ENCODE measurements at places on chromosomes 1 and 21.

GRCh38 chr21:46125846-46126301 lies 28.0 kb downstream of the COL6A2 start:
- no peak for DNase-seq

GRCh38 chr1:206573319-206573718 lies 38.9 kb downstream of the EIF2D start:
- no peak for DNase-seq

DNA sequence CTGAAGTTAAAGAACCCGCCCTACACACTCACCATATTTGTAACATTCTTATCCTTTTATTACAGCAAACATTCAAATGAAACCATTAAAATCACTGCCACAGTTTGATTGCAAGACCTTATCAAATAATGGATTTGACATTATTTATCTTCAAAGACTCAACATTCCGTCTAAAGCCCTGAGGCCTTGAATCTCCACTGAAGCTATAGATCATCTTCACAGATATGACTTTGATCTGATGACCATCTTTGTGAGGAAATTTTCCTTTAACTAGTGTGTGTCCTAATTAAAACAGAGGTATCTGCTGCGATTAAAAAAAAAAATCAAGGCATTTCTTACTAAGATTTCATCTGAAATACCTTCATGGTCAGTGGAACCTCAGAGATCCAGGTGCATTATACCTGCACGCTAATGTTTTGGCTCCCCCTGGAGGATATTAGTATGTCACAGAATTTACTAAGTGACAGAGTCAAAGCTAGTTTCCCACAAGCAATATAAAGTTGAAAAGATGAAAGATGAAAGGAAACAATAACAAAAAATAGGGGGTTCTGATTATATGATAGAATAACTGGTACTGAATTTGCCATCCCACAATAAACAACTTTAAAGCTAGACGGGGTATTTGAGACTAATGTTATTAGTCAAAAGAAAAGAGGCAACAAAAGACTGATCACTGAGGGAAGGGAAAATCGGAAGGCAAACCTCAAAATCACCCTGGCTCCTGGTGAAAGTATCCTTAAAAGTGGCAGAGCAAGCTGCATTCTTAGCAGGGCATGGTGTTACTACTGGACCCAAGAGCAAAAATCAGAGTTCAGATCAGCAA lies 923.4 kb downstream of the NCAM2 start:
- no peak for DNase-seq

DNA sequence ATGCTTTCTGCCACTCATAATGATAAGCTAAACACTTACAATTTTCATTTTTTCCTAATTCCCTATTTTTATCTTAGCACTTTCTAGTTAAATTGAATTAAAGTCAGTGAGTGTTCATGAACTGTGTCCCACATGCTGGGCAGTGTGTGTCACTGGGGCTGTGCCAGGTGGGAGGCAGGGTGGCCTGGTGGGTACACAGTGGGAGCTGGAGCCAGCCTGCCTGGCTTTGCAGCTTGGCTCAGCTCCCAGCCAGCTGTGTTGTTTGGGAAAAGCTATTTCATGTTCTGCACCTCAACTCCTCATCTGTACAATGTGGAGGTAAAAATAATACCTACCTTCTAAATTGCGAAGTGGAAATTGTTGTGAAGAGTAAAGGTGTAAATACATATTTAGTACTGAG lies 238.4 kb downstream of the PLA2G4A start:
- DNase-seq: no peak

GRCh38 chr21:44823179-44823660 lies 5.4 kb upstream of the SUMO3 start:
- DNase-seq: no peak

- no peak for DNase-seq
These were observed 101.4 kb downstream of the PBX1 start for GRCh38 chr1:164660412-164660772.

DNA sequence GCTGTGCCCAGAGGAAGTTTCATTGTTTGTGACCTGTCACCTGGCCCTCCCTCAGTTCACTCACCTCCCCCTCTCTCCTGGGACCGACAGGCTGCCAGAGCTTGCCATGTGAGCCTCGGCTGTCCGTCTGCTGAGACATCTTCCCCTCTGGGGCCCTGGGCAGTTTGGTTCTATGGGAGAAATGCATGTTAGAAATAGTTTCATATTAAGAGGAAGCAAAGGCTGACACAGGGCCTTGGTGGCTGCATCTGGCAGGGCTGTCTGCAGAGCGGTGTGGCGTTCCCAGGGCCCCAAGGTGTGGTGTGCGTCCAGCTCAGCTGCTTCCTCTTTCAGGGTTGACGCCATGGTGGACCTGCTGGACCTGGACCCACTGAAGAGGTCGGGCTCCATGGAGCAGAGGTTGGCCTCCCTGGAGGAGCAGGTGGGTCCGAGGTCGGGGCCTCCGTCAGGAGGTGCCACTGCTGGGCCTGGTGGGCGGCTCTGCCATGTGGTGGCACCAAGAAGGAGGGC lies 31.9 kb upstream of the LRRC3 start:
- DNase-seq: no peak

DNA sequence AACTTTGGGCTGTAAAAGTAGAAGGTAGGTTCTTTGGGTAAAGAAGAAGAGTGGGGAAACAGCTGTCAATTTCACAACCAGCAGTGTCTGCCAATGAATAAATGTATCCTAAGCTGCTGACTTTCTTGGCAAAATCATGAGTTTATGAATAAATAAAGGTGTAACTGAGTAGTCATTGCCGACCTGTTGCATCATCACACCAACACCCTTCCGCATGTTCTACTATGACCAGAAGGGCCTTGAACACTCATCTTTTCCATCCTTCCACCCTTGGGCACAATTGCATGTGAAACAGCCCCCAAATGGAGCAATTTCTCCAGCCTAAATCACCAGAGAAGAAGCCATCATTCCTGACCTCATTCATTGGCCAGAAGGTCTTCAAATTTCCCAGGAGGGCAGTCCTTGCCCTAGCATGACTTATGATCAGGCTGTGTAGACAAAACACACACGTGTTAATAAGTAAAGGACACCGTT lies 31.2 kb upstream of the QSOX1 start:
- DNase-seq: no peak

GRCh38 chr1:204902671-204903070 lies 32.0 kb downstream of the NFASC start:
- no peak for DNase-seq

GRCh38 chr21:45460011-45460565 lies 55.1 kb downstream of the COL18A1 start:
- DNase-seq: no peak

DNA sequence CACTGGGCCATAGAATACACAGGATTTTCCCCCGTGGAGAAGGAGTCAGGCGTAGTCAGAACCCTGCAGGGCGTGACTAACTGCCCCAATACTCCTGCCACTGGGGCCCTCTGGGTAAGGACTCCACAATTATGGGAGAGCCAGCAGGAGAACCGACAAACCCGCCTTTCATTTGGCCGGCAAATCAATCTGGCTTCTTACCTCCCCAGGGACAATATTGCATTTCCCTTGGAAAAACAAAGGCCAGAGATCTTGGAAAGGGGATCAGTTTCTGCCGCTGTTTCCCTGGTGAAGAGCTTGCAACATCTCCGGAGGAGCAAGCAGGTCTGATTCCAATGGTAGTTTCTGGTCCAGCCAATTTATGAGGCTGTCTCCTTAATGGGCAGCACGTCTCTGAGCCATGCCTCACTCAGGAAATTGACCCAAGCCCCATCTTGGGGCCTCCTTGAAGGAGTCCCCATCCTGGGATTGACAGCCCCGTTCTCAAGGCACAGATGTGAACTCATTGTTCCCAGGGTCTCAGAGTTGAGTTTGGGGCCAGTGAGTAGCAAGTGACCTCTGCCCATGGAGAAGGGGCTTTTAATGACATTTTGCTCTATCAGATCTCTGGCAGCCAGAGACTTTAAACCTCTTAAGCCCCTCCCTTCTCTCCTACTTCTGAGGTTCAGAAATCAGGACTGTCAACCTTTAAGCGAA lies 4.3 kb downstream of the TRABD2B start:
- DNase-seq: peak; percentile 94

DNA sequence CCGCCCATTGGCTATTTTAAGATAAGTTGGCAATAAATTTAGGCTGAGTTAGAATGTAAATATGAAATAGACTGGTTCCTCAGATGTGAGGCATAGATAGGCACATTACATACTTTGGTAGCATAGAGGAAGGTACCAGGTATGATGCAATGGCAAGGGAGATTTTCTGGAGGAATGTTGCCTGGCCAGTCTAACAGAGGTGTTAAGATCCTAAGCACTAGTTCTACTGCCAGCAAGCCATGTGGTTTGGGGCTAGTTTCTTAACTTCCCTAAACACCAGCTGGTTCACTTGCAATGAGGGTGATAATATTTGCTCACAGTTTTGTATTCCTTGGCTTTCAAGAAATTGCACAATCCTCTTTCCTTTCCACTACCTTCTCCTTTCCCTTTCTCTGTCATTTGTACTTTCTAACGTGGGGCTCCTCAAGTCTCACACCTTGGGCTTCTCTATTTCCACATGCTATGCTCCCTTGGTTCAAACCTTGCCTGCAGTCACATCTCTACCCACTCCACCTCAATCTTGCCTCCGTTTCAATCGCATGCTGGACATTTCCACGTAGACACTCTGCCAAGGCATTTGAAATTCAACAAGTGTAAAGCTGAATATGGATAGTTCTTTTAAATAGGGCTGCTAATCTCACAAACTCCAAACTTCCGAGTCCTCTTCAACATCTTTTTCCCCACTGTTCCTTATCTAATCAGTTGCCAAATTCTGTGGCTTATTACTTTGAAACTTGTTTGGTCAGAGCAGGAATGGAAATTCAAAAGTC lies 4.7 kb upstream of the CD55 start:
- no peak for DNase-seq

- no peak for DNase-seq
These were observed 39.7 kb downstream of the LRRC8C start for GRCh38 chr1:89672489-89673183.

DNA sequence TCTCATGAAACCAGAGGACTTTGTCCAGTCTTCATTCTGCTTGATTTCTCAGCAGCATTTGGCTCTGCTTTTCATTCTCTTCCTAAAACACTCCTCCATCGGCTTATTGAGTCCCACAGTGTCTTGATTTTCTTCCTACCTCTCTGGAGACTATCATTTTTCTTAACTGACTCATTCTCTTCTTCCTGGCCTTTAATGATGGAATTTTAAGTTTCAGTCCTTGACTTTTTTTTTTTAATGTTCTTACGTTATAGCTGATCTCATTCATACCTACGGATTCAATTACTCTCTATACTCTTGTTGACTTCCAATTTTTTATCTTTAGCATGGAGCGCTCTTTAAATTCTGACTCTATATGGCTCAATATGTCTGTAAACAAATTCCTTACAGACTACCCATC lies 111.1 kb downstream of the NEK7 start:
- no peak for DNase-seq
